ENCODE measurements at places on chromosomes 2 and 18.

DNA sequence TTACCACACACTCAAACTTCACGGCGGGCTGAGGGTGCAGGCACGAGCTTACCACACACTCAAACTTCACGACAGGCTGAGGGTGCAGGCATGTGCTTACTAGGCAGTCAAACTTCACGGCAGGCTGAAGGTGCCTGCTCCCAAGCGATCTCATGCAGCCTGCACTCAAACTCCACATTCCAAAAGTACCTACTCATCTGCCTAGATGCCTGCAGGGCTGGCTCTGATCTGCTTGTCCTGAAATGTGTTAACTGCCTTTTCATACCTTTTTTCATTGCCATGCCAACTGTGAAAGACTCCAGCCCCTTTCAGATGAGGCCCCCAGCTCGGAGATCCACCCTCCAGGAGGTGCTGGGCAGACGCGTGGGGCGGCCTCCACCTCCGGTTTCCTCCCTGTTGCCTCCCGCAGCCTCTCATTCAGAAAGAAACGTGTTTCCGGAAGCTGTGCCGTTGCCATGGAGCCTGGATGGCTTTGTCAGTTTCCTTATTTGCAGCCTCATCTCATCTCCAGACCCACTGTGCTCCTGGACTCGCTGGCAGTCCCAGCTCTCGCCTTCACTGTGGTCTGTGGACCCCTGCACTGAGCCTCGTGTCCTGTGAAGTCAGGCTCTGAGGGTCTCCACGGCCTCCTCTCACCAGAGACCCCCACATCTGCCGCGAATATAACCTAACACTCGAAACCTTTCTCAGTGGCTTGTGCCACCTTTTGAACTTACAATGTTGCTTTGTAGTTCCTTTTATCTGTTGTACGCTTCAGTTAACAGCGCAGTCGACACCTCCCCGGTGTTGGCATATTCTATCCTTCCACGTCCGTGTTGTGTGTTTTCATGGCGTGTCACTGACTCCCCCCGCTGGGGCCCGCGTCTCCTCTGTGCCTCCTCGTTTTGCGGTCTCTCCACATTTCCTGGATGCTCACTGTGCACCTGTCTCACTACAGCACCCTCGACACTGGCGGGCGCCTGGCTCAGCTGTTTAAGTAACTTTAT, 106.1 kb upstream of the ALKAL2 start:
- no peak for DNase-seq

GRCh38 chr2:49240608-49241007, 86.3 kb upstream of the FSHR start:
- no peak for DNase-seq

DNA sequence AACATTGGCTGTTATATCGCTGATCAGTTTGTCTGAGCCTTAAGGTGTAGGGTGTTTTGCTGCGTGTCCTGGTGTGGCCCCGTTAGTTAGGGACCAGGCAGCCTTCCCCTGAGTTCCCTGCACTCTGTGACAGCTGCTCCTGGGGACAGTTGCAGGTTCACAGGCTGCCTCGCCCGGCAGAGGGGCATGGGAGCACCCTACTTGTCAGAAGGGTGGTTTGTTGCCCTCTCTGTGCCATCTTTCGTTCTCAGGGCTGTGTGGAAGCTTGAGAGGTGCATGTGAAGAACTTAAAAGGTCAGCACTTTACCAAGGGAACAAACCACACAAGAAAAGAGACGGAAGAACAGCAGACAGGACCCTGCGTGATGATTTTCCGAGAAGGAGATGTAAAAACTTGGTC, 159.6 kb downstream of the LDLRAD4 start:
- no peak for DNase-seq

- no peak for DNase-seq
Observed at GRCh38 chr2:42196403-42197267, 27.5 kb downstream of the EML4 start.

DNA sequence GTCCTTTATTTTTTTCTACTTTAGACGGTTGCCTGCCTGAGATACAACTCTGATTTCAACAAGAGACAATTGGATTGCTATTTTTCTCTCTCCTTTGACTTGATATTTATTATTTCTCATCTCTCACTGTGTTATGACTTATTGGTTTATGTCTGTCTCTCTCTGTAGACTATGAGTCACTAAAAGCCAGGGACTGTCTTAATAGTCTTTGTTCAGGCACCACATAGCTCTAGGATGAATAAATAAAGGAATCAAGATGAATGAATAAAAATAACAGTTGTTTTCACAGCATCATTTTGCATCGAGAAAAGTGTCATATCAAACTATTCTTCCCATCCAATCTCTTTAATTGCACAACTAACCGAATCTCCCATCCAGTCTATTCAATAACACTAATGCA, 31.4 kb upstream of the CD28 start:
- DNase-seq: no peak

- DNase-seq: no peak
Observed at GRCh38 chr2:219645631-219646527, 18.4 kb downstream of the SLC4A3 start.
